ENCODE measurements at places on chromosomes 1 and 21. TPM values are rescaled to one million over a fixed set of nuclear protein-coding genes. Genes with fewer than 3 reads are reported as not detected.

SPRR2B gene
- total RNA-seq = not detected

OR6K3 gene
- not detected for total RNA-seq

RGS4 gene
- total RNA-seq = not detected

SASS6 gene
- total RNA-seq = 2.6 TPM

SELE gene
- not detected for total RNA-seq

DMBX1 gene
- 0.70 TPM for total RNA-seq

KCNA2 gene
- total RNA-seq = 0.01 TPM

SYNC gene
- 17.7 TPM for total RNA-seq

BPNT1 gene
- 17.8 TPM for total RNA-seq

ZNF648 gene
- total RNA-seq = not detected

CYYR1 gene
- total RNA-seq = not detected

TMPRSS15 gene
- total RNA-seq = not detected

TCP10L gene
- total RNA-seq = 1.1 TPM

SLC35F3 gene
- total RNA-seq = 5.4 TPM

KCNT2 gene
- total RNA-seq = 0.07 TPM

GRIK3 gene
- total RNA-seq = not detected

RGSL1 gene
- total RNA-seq = not detected

HTR6 gene
- 0.07 TPM for total RNA-seq

CASZ1 gene
- 1.7 TPM for total RNA-seq

RNU1-1 gene
- not detected for total RNA-seq

CHD5 gene
- total RNA-seq = 1.2 TPM

NTRK1 gene
- not detected for total RNA-seq

DYNLT4 gene
- total RNA-seq = 0.80 TPM

Measured in A549 treated with GW870086 at 1 μM for 4 hours (cell line).